Activated B cell treated with CpG ODN at 0.5 μM for 24 hours (primary cell): ENCODE measurements at places on chromosomes 1 and 21.

DNA sequence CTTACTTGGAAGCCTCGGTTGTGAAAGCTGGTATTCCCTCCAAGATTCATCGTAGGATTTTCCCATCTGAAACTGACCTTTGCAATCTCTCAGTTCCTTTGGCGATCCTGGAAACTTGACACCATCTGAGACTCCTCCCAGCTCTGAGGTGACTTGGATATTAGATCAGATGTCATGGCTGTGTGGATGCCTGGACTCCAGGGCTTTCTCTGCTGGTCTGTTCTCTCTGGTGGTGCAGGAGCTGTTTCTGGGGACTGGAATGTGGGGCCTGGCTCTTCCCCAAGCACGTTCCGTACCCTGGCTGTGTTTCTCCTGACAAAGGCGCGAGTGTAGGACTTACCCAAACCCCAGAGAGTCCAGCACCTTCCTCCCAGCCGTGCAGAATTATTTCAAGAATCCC lies 252.2 kb downstream of the RPS6KC1 start:
- no peaks in the 10 kb centered on the region for H3K27me3 ChIP-seq
- H3K4me1 ChIP-seq, result no peaks in the 10 kb centered on the region
- H3K4me3 ChIP-seq, result no peak overlapping the region
- no peak overlapping the region for H3K27ac ChIP-seq
- no peak for DNase-seq

DNA sequence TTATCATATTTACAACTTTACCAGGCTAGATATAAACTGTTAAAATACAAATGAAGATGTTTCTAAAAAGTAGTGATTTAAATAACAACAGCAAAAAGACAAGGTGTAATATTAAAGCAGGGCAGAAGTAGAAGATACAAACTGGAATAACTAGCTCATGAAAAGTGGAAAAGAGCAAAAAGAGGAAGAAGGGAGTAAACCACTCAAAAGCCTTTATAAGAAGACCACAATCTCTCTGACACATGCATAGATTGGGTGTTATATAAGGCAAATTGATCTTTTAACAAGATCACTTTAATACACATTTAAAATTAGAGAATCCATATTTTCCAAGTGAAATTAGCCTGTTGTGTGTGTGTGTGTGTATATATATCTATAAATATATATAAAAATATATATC lies 5.0 kb downstream of the DENND1B start:
- no peak overlapping the region for H3K4me3 ChIP-seq
- peaks cover 37% of the 10 kb centered on the region for H3K4me1 ChIP-seq
- no peak for DNase-seq
- no peaks in the 10 kb centered on the region for H3K27me3 ChIP-seq
- H3K27ac ChIP-seq, result no peak overlapping the region

DNA sequence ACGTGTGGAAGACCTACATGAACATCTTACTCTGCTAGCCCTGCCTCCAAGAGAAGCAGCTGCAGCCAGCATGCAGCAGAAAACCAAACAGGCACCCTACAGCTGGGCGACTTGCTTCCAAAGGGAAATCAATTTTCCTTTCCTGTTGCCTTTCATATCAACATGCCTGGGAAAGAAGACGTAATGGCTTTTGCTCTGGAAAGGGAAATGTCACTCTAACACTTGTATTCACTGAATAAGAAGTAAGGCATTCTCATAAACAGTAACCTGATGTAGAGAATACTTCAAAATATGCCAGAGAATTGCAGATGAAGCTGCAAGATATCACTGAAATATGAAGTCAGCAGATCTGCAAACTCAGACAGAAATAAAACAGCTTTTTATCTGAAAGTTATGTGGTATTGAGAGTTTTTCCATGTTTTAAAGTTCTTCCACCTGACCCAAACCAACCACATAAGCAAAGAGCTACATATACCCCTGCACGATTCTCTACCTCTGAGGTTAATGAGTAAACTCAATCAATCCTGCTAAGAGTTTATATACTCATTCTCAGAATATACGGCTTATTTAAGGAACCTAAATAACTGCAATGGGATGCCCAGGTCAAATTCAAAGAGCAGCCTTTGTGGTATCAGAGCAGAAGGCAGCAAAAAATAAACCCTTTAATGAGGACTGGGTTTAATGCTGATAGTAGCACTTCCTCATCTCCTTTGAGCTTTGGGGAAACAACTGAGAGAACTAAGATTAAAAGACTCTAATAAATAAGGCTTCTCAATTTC lies 150.9 kb downstream of the RERE start:
- peak overlapping the region; percentile 49 for H3K4me3 ChIP-seq
- H3K36me3 ChIP-seq, result no peaks in the 10 kb centered on the region
- no peak for DNase-seq
- H3K27ac ChIP-seq, result peak overlapping the region; percentile 74
- H3K27me3 ChIP-seq, result no peaks in the 10 kb centered on the region

- no peak for DNase-seq
- peaks cover 6% of the 10 kb centered on the region for H3K27me3 ChIP-seq
- no peak overlapping the region for H3K4me3 ChIP-seq
These were observed 54.0 kb downstream of the COLGALT2 start for GRCh38 chr1:183983371-183984105.
